Transverse colon (tissue), 4 donors: ENCODE measurements at places on chromosomes 6 and 20. TPM values are rescaled to one million over a fixed set of nuclear protein-coding genes. Genes with fewer than 3 reads are reported as not detected.

DNA sequence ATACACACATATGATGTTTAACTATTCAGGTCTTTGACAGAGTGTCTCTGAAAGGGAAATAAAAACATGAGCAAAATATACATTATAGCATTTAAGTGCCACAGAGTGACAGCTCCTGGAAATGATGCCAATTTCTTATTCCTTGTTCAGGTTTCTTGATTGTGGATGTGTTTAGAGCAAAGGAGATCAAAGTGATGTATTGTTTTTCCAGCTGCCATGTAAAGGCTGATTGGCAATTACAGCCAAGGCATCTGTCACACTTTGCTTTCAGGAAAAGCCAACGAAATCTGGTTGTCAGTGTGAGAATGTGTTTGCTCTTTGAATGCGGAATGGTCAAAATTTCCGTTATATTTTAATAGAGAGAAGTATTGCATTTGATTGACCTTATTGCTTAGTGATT, 347.8 kb upstream of the FLRT3 start:
- DNase-seq = no peak

- DNase-seq = peak; percentile 1
These were observed 261.2 kb downstream of the DLL1 start for GRCh38 chr6:170029416-170030283.

DNA sequence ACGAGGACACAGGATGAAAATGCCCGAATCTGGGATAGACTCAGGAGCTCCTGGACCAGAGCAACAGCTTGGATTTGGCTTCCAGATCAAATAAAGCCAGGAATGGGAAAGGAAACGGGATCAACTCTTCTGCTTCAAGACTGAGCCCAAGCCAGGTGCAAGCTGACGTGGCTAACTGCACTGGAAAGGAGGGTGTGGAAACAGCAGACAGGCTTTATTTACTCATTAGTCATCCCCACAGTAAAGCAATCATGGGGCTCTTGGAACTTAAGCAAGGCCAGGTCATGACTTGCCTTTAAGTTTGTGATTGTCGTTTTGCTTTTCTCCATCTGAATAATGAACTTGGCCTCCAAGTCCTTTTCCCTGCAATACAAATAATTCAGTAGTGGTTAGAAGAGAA, 45.2 kb downstream of the KIF16B start:
- peak; percentile 78 for DNase-seq

DNA sequence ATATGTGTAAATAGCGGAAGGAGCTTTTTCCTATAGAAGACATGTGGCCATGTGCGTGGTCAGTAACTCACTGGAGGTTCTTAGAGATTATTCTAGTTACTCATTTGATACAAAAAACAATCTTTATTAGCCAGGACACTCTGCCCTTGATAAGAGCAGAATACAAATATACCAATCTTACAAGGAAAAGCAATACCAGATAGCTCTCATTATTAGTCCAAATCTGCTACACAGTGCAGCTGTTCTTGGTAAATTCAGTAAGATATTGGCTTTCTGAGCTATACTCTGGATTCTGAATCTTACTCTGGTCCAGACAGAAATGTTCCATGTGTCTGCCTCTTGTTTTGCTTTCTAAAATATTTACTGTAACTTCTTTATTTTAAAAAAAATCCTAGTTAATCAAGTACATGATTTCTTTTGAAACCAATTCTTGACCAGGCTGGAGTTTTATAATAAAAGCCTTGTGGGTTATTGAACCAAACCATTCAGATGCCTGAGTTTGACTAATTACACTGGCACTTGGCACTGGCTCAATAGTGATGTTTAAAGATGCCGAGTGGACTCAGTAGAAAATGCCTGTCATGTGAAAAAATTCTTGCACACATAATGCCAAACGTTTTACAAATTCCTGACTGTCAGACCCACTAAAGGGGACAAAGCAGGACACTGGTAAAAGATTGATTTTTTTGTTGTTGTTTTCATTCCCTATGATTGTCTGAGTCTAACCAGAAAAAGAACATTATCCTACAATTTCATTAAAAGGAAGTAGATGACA, 242.8 kb upstream of the TCF21 start:
- no peak for DNase-seq

DNA sequence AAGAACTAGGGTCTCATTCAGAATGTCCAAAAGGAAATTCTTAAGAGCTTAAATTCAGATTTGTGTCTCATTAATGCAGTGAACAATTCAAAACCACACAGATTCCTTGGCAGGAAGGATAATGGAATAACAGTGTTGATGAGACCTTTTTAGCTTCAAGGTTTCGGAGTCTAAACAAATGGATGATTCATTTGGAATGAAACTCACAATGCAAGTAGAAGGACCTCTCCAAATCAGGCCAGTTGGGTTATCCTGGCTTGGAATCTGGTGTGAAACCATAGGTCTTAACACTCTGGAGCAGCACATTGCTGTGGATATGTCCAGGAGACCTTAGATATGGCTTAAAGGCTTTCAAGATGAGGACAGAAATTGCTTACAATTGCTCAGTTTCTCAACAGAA, 44.9 kb downstream of the KCTD20 start:
- DNase-seq = no peak

DNA sequence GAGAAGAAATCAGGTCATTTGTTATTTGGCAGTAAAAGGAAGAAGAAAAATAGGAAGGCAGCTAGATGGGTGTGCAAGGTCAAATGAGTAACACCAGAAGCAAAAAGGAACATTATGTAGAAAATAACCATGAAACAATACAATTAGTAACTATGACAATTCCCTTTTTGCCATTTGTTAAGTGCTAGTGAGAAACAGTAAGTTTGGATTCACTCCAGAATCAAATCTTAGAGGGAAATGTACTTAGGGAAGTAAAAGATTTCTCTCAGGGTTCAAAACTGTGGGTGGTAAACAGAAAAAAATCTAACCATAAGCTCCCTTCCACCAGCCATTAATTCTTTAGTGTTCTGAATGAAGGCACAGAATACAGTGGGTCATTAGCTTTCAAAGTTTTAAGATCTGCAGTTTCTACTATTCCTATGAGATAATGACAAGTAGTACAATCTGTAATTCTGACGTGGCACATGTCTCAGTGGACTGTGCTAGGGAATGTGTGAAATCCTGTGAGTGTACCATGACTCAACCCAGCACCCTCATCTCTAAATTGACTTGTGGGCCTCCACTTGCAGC, 17.1 kb downstream of the REPS1 start:
- DNase-seq = no peak

DNA sequence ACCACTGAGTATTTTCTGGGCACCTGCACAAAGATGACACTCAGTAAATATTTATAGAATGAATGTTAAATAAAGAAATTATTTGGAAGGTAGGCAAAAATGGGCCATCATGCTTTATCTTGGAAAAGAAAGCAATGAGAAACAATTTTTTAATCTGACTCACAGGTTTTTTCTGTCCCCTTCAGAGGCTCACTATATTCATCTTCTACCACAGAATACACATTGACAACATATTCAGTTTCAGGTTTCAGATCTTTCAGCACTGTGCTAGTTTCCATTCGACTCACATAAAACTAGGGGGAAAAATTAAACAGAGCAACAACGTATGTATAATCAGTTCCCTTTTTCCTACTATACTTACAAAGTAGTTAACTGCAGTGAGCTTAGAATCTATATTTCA, 58.3 kb downstream of the COL12A1 start:
- no peak for DNase-seq

DNA sequence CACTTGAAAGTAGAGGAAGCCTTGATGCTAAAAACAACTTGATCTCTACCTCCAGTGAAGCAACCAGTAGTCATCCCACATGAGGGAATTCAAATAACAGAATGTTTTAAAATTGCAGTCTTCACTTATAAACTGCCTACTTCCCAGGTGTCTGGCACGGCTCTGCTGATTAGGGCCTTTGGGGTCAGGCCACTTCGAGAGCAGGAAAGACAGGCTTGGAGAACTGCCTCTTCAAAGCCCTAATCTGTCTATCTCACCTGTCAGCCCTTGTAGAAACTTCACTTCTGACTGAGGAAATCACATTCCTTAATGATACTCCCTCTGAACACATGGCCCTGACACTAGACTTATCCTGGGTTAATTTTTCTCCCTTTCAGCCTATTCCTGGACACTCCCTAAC, 458.6 kb downstream of the TENT5A start:
- DNase-seq = no peak

GRCh38 chr6:45759472-45759810, 256.2 kb downstream of the CLIC5 start:
- DNase-seq = no peak

DNA sequence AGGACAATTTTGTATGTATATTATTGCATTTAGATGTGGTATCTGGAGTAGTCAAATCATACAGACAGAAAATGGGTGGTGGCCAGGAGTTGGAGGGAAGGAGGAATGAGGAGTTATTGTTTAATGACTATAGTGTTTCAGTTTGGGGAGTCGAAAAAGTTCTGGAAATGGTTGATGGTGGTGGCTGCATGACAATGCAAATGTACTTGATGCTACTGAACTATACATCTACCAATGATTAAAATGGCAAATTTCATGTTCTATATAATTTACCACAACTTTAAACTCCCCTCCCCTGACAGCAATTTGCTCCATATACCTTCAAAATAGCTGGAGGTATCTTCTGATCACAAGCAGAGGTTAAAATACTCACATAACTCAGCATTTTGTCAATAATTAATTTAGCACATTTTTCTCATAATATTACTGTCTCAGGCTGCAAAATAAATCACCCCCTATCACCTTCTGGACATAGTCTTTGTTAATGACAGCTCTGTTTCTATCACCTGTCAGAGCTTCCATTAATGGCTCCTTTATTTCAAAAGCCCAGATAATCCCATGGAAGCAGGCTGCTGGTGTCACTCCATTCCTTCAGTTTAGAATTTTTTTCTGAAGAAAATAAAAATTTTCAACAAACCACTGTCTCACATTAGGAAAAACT, 25.7 kb upstream of the RHAG start:
- no peak for DNase-seq

DNA sequence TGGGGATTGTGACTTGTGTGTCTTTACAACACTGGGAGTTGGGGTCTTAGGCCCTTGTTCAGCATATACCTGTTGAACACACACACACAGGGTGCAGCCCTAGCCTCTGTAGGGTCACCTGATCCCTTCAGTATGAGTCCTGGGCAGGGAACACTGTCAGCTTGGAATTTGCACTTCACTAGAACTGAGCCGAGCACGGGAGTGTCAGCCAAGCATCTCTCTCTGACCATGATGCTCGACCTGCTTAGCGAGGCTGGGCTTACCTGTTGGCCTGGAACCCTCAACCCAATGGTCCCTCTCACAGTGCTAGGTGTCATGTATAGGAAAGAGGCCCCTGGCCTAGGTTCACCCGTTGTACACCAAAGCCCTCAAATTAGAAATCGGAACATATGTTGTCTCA, 96.1 kb downstream of the NKAIN2 start:
- DNase-seq = no peak

- peak; percentile 30 for DNase-seq
These were observed 8.8 kb upstream of the SRSF6 start for GRCh38 chr20:43448748-43449535.

DNA sequence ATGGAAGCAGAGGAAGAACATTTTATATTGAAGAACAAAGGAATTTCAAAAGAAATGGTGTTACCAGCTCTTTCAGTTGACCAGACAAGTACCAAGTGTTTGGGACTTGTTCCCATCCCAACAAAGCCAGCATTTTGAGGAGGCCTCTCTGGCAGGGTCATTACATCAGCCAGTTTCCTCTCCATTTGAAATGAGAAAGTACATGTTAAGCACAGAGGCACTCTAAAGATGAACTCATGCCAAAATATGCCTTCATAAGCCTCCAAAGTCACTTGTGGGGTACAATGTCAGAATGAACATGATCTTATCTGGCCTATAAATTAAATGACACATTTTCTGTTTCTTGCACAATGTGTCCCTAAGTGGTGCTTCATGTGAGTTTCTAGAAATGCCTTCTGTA, 223.9 kb downstream of the PRL start:
- no peak for DNase-seq

DNA sequence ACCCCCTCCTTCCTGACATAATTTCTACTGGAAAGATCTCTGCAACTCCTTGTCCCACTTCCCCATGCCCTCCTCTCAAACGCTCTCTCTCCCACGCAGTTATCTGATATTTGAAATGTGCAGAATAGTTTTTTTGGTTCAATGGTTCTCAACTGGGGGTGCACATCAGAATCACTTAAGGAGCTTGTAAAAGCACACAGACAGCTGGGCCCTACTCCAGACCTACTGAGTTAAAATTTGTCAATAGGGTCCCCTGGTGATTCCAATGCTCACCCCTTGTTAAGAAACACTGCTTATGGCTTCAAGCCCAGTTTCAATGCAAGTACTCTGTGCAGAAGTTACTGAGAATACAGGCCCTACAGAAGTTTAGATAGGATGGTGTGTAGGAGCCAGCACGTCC, 45.2 kb upstream of the KCNK16 start:
- DNase-seq = no peak

- DNase-seq = no peak
These were observed 1040.7 kb upstream of the FLRT3 start for GRCh38 chr20:15378151-15378550.

DNA sequence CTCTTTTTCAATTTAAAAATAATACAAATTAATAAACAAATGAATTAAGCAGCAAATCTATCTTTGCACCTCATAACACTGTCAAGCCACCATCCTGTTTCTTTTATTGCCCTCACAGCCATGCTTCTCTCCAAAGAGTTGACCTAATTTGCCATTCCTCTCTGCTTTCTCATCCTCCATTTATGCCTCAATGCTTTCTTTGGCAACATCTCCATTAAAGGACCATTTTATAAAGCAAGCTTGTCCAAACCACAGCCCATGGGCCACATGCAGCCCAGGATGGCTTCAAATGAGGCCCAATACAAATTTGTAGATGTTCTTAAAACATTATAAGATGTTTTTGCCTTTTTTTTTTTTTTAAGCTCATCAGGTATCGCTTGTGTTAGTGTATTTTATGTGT, 26.4 kb upstream of the MEI4 start:
- no peak for DNase-seq

GRCh38 chr20:59087829-59088433, 45.3 kb upstream of the PRELID3B start:
- DNase-seq = peak; percentile 89

MCM8 gene
- total RNA-seq = 4.2 TPM

DDRGK1 gene
- 85.6 TPM for total RNA-seq

GSTA3 gene
- not detected for total RNA-seq

EPM2A gene
- 13.0 TPM for total RNA-seq

CCDC170 gene
- total RNA-seq = not detected

SPTLC3 gene
- total RNA-seq = 9.7 TPM

PI3 gene
- 250 TPM for total RNA-seq

GJA1 gene
- total RNA-seq = 11.6 TPM

CNR1 gene
- 12.5 TPM for total RNA-seq

SPEF1 gene
- total RNA-seq = not detected
